ENCODE measurements at places on chromosomes 11 and 22. TPM values are rescaled to one million over a fixed set of nuclear protein-coding genes. Genes with fewer than 3 reads are reported as not detected.

DNA sequence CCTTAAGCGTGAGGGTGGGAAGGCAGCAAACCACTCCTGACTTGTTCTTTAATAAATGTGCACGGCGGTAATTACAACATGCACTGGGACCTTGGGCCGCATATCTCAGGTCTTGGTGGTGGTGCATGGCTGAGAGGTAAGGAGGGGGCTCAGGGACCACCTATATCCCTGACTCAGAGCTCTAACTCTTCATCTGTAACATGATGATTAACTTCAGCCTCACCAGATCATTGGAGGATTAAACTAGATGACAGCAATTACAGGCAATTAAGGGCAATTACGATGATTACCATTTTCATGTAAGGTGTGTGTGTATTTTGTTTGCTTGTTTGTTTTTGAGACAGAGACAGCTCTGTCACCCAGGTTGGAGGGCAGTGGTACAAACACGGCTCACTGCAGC is 45.0 kb downstream of the FBLN1 start:
- no peak for DNase-seq

- peak; percentile 16 for DNase-seq
Measured at GRCh38 chr22:41656556-41656955, 32.1 kb downstream of the SNU13 start.

DNA sequence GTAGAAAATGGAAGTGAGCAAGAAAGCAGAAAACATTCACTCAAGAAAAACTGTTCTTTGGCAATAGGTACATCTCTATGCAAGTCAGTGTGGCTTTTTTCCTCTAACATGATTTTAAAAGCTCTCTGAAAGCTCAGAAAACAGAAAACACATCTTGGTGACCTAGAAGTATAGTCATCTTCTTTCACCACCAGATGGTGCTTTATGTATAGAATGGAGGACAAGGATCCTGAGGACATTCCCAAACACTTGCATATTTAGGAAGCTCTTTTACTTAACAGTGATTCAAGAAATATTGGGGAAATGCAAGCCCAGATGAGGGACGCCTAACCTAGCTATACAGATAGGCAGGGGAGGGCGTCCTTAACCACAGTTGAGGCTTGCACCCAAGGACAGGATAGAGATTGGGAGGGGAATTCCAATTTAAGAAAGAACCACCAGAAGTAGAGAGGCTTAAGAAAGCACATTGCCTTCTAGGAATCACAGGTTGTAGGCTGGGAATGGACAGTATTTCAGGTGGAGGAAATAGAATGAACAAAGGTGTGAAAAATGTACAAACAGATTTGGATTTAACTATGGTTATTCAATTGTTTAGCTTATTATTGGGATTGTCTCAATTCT is 13.8 kb upstream of the CCDC81 start:
- peak; percentile 53 for DNase-seq

DNA sequence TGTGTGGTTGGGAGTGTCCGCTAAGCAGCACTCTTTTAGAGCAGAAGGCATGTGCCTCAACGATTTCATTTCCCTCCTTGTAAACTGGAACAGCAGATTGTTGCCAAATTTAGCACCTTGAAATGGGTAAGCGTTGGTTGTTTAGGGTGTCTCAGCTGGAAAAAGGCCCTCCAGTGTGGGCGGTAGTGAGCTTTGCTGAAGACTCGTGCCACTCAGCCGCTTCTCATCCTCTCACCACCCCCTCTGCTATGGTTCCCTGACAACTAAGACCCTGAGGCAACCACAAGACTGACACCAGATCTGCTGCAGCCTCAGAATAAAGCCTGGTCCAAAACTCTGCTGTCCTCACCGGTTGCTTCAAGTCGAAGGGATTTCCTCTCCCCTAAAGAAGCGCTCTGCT is 9.9 kb upstream of the FERMT3 start:
- no peak for DNase-seq

DNA sequence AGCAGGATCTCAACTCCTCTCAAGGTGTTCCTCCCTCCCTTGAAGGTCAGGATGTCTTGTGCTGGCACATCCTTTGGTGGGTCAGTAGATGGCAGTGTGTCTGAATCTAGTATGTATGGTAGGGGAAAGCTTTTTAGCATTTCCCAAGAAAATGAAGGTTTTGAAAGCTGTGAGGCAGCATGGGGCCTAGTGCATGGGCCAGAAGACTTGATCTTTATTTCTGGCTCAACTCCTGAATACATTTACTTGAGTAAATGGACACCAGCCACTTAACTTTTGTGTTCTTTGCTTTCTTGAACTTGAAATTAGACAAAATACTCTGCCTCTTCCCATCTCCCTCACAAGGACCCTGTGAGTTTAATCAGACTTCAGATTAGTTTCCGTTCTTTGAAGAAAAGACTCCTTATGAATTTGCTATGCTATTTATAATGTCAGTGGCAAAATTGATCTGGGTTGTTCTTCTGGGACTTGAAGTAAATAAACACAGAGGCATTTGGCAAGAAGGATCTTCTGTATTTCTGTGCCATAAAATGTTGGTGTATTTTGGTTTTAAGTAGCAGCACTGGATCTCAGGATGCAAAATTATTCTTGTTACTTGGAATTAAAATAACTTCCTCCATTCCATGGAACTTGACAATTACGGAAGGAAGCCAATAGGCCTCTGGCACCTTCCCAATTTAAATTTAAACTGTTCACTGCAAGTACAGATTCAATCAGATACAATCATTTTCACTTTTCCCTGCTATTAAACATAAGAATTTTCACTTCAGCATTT is 288.8 kb downstream of the CASP12 start:
- peak; percentile 68 for DNase-seq

Gene CASP12
- 0.50 TPM for polyA plus RNA-seq

DNA sequence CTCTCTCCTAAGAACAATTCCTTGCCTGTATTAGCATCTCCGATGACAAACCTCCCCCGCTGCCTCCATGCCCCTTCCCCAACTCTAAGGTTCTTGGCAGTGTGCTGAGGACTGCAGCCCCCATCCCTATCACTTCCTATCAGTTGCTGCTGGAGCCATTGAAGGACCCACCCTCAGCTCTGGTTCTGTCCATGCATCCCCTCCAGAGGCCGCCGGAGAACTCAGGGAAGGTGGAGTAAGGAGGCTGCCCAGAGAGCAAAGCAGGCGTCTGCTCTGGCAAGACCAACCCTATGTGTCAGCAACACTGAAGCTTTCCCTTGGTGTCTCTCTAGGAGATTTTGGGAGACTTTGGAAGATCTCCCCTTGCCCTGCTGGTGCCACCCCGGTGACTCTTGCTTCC is 1139.5 kb downstream of the TBC1D22A start:
- no peak for DNase-seq

DNA sequence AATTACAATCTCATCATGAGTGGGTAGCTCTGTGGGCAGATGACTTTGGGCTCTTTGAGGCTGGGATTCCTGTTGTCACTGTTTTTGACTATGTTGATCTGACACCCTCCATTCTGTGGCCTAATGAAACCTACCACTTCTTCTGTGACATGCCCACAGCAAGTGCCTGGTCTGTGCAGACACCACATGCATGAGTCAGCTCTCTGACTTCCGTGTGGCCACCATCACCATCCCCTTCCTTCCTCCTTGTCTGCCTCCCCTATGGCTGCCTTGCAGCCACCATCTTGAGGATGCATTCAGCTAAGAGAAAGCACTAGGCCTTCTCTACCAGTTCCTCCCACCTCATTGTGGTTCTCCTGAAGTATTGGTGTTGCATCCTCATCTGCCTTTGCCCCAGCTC is 15.3 kb upstream of the OR10V1 start:
- DNase-seq, result no peak

Gene CCDC116
- polyA plus RNA-seq, result not detected

Gene UBQLNL
- 0.12 TPM for polyA plus RNA-seq

GRCh38 chr11:1460396-1460985 is 26.1 kb downstream of the MOB2 start:
- DNase-seq, result peak; percentile 48

DNA sequence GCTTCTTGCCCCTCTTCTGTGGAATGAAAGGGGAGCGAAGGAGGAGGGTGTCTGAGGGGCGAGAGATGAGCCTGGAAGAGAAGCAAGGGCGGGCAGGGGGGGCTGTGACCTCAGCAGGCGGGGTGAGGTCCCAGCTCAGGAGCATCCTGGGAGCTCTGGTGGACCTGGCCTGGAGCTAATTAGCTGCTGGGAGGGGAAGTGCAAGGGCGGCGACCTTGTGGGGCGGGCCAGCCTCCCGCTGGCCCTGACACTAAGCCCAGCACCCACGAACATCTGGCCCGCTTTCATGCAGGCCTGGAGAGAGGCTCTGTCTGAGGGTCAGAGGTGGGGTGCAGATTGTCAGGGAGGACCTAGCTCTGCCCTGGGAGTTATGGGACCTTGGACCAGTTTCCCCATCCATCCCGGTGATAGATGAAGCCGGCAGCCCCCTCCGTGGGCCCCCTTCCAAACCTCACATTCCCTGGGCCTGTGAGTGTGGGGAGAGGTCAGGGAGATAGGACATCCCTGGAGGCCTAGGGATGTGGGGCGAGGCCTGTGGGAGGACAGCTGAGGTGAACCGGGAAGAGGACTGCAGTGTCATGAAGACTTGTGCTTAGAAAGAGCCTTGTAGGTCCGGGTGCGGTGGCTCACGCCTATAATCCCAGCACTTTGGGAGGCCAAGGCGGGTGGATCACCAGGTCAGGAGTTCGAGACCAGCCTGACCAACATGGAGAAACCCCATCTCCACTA is 28.5 kb upstream of the CD82 start:
- DNase-seq, result no peak

GRCh38 chr22:48629631-48630432 is 1197.8 kb downstream of the BRD1 start:
- no peak for DNase-seq

DNA sequence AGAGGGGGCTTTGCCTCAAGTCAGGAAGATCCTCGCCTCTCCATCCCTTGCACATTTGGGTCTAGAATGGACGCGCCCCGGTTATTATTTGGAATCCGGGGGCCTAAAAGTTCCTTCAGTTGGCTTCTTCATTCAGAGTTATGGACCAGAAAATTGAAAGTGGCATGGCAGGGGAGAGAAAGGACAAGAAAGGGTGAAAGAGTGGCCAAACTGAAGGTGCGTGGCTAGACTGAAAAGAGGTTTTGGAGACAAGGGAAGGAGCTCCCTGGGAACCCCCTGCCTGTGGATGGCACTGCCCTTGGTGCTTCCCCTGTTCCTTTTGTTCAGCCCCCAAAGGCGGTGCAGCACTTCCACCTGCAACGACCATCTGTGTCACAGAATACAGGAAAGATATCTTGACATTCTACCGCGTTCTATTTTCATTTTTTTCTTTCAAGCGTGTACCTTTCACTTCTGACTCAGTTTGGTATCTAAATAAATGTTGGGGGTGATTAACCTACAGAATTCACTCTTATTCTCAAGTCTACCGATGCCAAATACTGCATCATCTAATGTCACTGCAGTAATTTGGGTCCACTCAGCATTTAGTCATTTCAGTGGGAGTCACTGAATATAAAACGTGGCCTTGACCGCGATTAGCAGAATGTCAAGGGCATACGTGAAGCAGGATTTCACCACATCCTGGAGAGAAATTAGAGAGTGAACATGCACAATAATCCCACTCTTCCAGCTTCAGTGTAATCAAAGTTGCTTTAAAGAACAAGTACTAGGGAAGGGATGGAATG is 88.1 kb upstream of the ARHGAP32 start:
- DNase-seq, result no peak

DNA sequence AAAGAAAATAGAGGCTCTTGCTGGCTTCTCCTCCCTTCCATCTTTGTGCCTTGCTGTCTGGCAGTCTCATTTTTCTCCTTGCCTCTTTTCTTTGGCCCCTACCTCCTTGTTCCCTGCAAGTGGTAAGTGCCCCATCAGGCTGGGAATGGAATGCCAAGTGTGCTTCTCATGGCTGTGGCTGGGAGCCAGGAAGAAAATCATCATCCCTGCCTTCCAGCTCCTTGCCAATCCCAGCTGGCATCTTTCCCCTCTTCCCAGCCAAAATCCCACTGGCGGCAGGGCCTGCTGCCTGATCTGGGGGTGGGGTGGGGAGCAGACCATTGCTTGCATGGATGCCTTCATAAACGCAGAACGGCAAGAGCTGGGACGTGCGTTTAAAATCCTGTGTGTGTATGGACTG is 27.0 kb upstream of the SLC25A18 start:
- peak; percentile 28 for DNase-seq

All from stomach (tissue), 19 donors.